ENCODE measurements at places on chromosomes 12 and 14.

DNA sequence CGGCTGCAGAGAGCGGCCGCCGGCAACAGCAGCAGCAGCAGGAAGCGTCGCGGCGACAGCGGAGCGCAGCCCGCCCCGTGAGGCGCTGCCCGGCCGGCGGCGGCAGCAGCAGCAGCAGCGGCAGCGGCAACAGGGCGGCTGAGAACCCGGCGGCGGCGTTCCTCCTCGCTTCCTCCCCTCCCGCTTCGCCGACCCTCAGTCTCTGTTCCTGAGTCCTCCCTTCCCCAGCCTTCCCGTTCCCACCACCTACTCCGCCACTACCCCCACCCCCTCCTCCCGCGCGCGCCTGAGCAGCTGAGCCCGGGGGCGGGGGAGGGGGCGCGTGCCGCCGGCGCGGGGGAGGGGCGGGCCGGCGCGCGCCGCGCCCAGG, 310 bp downstream of the BICDL1 start:
- peak; percentile 79 for DNase-seq

DNA sequence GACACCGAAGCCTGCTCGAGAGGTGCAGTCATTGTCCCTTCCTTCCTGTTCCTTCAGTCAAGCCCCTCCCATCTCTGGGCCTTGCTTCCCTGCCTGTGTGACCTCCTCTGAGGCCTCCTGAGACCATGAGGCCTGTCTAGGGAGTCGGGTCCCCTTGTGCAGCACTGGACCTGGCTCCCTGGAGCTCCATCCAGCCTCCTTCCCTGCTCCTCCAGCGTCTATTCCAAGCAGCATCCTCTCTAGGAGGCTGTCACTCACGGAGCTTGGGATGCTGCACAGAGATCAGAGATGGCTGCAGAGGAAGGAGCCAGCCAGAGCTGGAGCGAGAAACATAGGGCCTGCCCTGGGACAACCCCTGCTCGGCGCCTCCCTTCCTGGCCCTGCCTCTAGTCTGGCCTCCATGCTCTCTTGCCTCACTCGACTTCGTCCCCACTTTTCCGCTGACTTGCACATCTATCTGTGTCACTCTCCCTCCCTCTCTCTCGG, 142.7 kb downstream of the BCL11B start:
- DNase-seq = no peak

DNA sequence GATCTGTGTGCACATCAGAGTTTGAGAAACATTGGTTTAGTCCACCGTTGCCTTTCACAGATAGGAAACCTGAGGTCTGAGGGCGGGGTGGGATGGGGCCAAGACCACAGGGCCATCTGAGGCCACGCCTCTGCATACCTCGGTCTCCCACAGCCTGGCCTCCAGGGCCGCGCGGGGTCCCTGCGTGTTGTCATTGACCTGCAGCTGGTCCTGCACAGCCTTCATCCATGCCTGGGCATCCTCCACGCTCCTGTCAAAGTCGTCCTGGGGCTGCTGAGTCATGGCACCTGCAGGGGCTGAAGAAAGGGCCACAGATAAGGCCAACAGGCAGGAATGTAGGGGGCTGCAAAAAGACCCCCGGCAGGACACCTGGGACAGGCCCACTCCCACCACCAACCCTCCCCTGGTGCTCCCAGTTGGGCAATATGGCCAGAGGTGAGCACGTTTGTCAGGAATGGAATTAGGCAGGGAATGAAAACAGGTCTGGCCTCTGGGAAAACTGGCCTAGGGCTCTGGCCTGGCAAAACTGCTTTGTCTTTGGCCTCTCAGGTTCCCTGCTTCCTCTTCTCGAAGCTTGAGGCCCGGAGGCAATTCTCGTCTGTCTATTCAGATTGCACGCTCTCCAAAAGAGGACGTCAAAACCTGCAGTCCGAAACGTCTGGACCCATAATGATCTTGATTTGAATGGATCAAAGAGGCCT, 40.8 kb downstream of the SYNE3 start:
- DNase-seq = no peak

- no peak for DNase-seq
Measured at GRCh38 chr14:105484069-105484996, 2.4 kb upstream of the CRIP1 start.

DNA sequence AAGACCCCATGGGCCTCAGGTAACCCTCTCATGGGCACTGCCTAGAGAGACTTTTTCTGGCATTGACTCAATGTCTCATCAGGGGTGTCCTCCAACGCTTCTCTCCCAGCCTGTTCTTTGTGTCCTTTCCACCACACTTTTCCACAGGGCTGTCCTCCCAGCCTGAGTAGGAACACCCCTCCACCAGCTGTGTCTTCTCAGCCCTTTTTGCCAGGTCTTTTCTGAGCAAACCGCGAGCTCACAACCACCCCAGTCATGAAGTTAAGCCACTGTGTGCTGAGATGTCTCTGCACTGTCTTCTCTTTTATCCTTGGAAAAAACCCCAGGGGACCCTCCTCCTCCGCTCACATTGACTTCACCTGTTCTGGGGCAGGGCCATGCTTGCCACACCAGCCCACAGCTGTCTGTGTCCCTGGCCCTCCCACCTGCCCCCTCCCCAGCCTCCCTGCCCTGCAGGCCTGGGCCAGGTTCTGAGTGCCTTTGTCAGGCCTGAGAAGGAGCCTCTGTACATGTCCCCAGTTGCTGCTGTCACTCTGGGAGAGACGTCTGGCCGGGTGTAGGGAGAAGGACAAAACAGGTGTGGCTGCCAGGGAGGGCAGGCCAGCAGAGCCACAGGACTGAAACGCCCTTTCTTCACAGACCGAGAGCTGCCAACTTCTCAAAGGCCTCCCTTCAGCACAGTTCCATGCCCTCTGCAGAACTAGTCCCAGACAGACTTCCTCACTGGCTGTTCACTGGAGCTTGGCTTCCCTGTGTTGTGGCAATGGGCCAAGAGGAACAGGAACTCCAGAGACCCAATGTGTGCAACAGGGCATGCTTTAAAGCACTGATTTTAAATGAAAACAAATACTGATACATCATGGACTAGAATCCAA, 50.5 kb upstream of the PNMA1 start:
- no peak for DNase-seq

- no peak for DNase-seq
Measured at GRCh38 chr12:116642683-116643082, 83.5 kb downstream of the MAP1LC3B2 start.

- peak; percentile 58 for DNase-seq
Measured at GRCh38 chr14:22900081-22900799, 17.2 kb downstream of the REM2 start.

DNA sequence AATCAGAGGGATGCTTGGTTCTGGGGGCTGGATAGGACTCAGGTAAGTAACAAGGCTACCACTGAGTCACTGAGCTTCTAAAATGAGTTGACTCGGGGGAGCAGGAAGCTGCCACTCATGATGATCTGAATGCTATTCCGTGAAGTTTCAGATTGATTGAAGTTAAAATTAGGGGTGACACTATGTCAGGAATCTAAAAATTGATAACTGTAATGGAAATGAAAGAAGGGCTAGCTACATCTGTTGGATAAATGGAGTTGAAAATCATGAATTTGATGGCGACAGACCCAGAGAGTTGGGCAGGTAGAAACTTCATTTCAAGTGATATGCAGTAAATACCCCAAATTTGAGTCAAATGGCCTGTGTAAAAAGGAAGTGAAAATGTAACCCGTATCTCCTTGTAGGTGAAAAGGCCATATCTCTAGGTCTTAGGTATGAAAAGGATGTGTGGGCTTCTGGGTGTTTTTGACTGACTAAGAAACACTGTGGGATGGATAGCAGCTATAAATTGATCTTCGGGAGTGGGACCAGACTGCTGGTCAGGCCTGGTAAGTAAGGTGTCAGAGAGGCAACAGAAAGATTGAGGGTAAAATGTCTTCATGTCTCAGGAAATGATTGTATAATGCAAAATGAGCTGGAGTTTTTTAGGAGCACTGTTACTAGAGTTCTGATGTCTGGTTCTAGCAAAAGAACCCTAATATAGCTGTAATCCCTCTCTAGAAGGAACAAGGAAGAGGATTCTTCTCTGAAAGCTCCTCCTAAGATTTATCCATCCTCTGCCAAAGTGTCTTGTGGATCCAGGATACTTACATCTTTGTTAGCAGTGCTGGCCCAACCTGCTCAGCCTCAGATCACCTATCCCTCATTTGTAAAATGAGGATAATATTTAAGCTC, 57.3 kb downstream of the DAD1 start:
- no peak for DNase-seq

GRCh38 chr14:42994051-42994736, 1387.5 kb downstream of the LRFN5 start:
- DNase-seq = no peak

DNA sequence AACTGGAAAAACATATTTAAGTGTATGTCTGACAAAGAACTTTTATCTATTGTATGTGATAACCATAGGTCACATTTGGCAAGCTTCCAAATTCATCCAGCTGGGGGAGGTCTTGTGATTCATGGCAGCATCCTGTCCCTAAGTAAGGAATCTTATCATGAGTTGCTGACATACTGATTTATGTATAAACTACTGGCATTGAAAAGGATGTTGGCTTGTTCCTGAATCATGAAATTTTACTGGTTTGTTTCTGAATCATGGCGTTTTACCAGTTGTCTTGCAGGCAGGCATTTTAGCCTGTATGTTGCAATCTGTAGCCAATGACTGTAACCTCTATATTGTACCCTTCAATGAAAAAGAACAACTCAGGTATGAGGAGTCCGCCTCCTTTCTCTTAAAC, 244.8 kb downstream of the IPO8 start:
- no peak for DNase-seq

DNA sequence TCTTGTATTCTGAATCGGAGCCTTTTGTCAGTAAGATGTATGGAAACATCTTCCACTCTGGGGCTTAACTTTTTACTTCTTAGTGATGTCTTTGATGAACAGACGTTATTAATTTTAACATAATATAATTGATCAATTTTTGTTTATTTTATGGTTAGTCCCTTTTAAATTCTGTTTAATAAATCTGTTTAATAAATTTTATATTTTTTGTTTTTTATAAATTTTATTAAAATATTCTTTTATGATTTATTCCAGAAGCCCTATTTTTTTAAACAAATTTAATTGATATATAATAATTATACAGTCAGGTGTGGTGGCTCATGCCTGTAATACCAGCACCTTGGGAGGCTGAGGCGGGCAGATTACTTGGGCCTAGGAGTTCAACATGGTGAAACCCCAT, 235.1 kb downstream of the AEBP2 start:
- no peak for DNase-seq

DNA sequence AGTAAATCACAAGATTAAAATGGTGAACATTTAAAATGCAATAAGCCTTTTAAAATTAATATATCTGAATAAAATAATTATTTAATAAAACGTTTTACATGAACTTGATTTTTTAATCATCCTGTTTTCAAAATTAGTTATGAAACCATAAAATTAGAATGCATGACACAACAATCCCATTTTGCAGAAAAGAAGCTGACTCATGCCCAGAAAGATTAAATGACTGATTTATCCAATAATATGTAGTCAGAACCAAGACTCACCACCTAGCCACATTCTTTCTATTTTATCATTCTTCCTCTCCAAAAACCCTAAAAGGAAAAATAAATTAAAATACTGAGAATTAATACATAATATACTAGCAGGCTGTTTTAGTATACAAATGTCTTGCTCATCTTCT, 83.0 kb upstream of the LGR5 start:
- DNase-seq = no peak

DNA sequence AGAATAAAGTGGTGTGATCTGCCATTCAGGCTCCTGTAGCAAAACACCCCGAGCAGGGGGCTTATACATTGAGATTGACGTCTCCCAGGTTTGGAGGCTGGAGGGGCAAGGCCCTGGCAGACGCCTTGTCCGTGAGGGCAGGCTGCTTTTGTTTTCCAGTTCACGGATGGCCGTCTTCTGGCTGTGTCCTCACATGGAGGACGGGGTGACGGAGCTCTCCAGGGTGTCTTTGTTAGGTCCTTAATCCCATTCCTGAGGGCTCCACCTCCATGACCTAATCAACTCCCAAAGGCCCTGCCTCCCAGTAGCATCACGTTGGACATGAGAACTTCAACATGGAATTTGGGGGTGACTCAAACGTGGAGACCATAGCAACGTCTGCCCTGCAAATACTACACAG, 147.7 kb downstream of the KIF26A start:
- no peak for DNase-seq

GRCh38 chr14:61179061-61179690, 102.0 kb downstream of the TMEM30B start:
- no peak for DNase-seq

GRCh38 chr12:4051596-4051995, 178.4 kb upstream of the PARP11 start:
- no peak for DNase-seq

DNA sequence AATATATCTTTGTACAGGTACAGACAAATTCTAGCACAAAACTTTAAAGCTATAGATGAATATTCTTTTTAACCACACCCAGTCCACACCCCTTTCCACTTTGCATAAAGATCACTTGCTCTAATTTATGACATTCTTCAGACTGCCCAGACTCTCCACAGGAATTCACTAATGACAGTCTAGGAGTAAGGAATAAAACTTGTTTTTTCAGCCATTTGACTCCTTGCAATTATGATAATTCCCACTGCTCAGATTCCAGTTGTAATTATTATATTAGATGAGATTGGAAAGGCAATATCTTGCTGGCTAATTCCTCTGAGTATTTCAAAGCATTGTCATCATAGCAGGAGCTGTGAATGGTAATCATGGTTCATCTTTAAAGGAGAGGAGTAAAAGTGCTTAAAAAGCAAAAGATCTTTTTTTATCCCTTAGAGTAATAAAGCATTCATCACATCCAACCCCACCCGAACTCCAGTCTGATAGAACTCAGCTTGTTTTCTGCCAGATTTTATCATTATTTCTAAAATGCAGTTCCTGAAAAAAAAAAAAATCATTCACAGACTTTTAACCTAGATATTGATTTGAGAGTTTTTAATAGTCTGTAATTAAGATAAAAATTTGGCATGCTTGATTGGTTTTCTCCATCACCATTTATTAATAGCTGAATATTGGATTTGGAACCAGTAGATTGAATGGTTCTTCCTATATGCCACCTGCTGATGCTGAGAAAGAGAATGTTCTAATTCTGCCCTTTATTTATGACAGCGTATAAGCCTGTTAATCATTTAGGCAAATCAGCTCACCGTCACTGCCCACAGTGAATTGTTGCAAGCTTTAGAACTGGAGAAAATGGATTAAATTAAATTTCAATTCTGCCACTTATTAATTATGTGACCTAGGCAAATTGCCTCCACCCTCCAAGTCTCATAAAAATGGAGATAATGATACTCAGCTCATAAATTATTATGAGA, 93.9 kb upstream of the RASSF8 start:
- no peak for DNase-seq

DNA sequence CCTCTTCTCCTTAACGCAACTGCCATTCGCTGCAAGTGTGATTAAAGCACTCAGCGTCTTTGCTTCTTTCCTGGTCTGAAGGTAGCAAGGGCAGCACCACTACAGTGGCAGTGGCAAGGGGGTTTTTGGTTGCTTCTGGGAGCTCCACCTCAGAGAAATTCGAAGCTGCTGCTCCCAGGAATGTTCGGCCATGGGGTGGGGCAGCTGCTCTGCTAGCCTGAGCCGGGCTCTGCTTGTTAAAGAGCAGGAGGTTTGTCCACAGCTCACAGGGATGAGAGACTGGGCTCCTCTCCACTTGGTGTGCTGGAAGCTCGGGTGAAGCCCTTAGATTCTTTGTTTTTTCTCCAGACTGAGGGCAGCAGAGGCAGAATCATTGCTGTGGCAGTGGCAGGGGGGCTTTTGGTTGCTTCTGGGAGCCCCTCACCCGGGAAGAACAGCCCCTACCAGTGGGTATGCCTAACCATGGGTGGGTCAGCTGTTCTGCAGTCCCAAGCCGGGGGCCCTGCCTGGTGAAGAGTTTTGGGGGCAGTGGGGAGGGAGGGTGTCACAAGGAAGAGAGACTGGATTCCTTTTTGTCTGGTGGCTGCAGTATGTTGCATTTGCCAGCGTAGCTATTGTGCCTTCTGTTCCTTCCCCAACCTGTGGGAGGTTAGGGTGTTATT, 340.2 kb downstream of the AEBP2 start:
- DNase-seq = no peak

GRCh38 chr12:1974812-1975211, 29.4 kb downstream of the DCP1B start:
- DNase-seq = no peak
